ENCODE measurements at places on chromosomes 3 and 15.

DNA sequence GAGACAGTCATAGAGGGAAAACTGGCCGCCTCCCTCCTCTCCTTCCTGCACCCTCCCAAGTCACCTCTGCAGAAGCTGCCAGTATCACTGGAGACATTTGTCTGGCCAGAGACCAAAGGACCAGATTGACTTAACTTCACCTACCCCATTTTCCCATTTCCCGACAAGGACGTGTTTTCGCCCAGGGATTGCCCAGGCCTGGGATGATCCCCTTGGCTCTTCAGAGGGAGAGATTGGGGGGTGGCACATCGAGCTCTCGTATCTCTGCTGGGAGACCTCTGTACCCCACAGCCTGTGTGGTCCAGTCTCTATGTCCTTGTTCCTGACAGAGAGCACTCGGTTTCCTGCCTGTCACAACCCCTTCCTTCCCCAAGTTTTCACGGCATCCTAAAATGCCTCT is 31.4 kb downstream of the RGMA start:
- DNase-seq: no peak

DNA sequence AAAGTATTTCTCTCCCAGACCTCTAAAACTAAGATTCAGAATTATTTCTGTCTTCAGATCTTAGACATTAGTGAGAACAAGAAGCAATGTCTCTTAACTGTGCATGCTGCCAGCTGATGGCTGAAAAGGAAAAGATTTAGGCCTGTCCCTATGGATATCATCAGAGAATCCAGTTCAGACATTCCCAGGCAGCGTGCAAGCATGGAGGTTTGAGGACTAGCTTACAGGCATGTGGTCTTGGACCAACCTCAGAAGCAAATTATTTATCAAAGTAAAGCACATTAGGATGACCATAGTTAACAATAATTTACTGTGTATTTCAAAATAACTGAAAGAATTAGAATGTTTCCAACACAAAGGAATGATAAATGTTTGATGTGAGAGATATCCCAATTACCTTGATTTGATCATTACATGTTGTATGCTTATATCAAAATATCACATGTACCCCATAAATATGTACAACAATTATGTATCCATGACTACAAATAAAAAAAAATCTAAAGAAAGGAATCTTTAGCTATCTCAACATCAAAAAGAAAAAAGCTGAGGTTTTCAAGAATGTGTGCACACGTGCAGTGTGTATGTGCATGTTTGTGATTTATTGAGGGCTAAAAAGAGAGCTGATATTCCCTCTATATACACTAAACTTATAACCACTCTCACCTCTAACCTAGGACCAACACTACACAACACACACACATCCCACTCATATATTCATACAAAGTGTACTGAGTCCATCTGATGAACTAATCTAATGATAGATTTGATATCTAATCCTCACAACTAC is 108.9 kb upstream of the THBS1 start:
- DNase-seq: no peak

- DNase-seq: peak; percentile 44
Measured at GRCh38 chr3:131326307-131326706, 55.3 kb upstream of the NUDT16 start.

DNA sequence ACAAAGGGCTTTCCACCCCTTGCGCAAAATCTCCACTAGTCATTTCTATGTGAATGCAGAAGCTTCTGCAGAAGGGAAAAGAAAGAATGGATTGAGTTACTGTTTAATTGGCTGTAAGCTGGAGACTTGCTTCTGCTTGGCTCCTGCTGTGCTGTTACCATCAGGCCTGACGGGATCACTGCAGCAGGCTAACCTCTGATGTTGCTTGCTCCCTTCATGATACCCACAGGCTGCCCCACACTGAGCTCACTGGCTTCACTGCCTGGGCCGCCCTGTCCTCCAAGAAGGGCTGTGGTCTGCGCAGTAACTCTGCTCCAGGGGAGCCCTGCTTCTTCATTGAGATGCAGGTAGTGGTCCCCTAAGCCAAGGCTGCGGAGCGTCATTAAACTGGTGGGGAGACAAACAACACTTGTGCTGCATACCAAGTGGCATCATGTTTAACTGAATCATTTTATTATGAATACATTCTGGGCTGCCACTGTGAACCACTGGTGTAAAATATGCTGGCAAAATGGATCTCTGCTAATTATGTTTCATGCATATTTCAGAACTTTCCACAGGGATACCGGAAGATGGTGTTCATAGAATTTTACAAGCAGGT is 78.6 kb downstream of the WDR49 start:
- DNase-seq: no peak

DNA sequence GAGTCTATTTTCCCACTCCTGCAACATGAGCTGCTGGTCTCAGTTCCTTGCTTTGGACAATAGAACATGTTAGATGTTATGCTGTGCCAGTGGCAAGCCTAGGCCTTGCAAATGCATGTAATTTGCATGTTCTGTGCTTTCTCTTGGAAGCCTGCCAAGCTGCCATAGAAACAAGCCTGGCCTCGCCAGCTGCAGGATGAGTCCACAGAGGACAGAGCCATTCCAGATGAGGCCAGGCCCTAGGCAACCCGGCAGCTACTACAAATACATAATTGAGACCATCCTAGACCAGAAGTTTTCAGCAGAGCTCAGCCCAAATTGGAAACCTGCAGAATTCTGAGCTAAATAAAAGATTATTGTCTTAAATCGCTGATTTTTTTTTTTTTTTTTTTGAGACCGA is 39.6 kb downstream of the TRIM69 start:
- DNase-seq: peak; percentile 14

- no peak for DNase-seq
Measured at GRCh38 chr15:51006336-51006985, 88.2 kb downstream of the TNFAIP8L3 start.

DNA sequence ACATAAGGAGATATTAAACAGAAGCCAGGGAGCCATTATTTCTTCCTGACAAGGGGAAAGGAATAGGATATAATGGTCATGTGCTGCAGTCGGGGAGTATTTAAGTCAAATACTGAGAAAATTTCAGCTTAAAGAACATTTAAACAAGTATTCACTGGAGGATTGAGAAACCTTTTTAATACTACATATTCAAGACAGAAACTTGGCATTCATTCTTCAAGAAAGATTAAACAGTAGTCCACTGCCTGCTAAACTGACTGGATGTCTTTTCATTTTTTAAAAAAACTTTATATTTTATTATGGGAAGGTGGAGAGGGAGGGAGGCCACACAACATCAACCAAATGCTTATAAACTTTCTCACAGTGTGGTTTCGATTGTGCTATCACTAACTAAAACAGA is 107.4 kb upstream of the CBLB start:
- peak; percentile 12 for DNase-seq
